NCI-H2171 treated with DMSO at 0.1 percent for 48 hours (cell line): ENCODE measurements at places on chromosomes 13 and 19.

GRCh38 chr19:18899624-18900560 is 3.9 kb upstream of the CERS1 start:
- no peak for DNase-seq

- DNase-seq: no peak
Observed at GRCh38 chr13:47705185-47705584, 295.9 kb downstream of the SUCLA2 start.

DNA sequence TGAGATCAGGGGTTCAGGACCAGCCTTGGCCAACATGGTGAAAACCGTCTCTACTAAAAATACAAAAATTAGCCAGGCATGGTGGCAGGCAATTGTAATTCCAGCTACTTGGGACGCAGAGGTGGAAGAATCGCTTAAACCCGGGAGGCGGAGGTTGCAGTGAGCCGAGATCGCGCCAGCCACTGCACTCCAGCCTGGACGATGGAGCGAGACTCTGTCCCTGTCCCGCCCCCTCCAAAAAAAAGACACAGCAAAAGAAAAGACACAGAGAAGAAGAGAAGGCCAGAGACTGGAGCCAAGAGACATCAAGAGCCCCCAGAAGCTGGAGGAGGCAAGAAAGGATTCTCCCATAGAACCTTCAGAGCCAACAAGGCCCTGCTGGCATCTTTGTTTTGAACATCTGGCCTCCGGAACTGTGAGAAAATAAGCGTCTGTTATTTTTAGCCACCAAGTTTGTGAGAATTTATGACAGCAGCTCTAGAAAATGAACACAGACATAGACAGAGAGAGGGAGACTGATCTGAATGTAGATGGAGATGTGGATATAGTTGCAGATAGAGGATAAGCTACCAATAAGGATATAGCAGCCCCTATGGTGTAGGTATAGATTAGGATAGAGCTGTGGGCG is 25.7 kb upstream of the PNMA8B start:
- peak; percentile 16 for DNase-seq

- DNase-seq: no peak
Observed at GRCh38 chr13:80437231-80437630, 96.3 kb upstream of the SPRY2 start.
